ENCODE measurements at places on chromosomes 2 and 18. TPM values are rescaled to one million over a fixed set of nuclear protein-coding genes. Genes with fewer than 3 reads are reported as not detected.

Gene EPB41L3
- 85.8 TPM for total RNA-seq

Gene CYP1B1
- total RNA-seq: 1.9 TPM

Gene NPHP1
- total RNA-seq: 6.3 TPM

Gene REG3G
- total RNA-seq: not detected

Gene EML6
- 23.8 TPM for total RNA-seq

Gene PCARE
- total RNA-seq: not detected

Gene CCDC121
- 4.1 TPM for total RNA-seq

Gene CYP20A1
- 22.5 TPM for total RNA-seq

Gene TAF4B
- 3.4 TPM for total RNA-seq

Gene KIF5C
- 398 TPM for total RNA-seq

Gene SCN1A
- total RNA-seq: 29.1 TPM

Gene IL36G
- total RNA-seq: not detected

Gene TM4SF20
- total RNA-seq: not detected

Gene MC2R
- total RNA-seq: not detected

Gene GPAT2
- 3.1 TPM for total RNA-seq

Gene APOB
- 0.94 TPM for total RNA-seq

Gene KCNIP3
- total RNA-seq: 15.3 TPM

Gene PSTPIP2
- 1.6 TPM for total RNA-seq

Gene CXCR2
- not detected for total RNA-seq

Gene TRAPPC8
- total RNA-seq: 128 TPM

Gene CYRIA
- 199 TPM for total RNA-seq

Gene SMIM21
- total RNA-seq: not detected

Gene PCGF1
- 6.6 TPM for total RNA-seq

Gene TUBA4B
- not detected for total RNA-seq

Gene CNTNAP5
- total RNA-seq: 65.1 TPM

Gene KIAA2012
- total RNA-seq: 1.9 TPM

Gene USP40
- 21.0 TPM for total RNA-seq

Gene RALBP1
- total RNA-seq: 33.2 TPM

Gene ME2
- total RNA-seq: 112 TPM

Gene GNAL
- total RNA-seq: 59.8 TPM

Gene HOXD8
- not detected for total RNA-seq

Gene UBE2E3
- 193 TPM for total RNA-seq

All from parietal lobe (tissue), 2 donors.